ENCODE measurements at places on chromosomes 1 and 21.

DNA sequence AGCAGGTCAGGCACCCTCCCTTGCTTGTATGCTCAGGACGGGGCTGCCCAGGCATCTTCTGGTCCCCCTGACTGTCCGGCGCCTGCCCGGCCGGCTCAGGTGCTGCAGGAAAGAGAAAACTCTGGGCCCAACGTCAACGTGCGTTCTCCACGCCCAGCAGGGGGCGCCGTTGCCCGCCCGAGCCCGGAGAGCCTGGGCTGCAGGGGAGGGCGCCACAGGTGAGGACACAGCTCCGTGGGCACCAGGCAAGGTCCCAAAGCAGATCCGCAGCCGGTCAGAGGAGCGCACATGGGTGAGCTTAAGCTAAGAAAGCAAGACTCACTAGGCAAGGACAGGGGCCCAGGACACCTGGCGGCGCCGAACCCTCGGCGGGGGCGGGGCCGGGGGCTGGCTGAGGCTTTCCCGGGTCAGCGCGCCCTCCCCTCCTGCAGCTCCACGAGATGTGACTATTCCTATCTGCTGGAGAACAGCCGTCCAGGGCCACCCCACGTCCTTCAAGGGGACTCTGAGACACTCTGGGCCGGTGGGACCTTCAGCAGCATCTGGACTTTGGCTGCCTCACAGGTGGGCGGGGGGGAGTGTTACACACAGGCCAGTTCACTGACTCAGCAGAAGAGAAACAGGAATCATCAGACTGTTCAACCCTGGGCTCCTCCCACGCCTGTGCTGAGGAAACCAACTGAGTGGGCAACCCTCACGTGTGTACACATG lies 29.3 kb downstream of the KRTAP10-1 start:
- DNase-seq = peak; percentile 78

DNA sequence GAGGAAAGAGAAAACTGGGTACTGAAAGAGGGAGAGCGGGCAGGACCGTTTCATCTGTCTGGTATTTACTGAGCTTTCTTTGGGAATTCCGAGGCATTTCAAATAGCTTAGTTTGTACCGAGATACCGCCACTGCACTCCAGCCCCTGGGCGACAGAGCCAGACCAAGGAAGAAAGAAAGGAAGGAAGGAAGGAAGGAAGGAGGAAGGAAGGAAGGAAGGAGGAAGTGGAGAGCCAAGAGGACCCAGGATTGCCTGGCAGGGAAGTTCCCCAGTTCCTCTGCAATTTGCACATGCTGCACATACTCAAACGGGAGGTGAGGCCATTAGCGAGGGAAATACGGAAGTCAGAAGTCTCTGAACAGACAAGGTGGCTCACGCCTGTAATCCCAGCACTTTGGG lies 961 bp upstream of the FUCA1 start:
- no peak for DNase-seq

- DNase-seq = no peak
Observed at GRCh38 chr1:233393926-233394680, 66.6 kb downstream of the MAP3K21 start.

GRCh38 chr1:51524817-51525216 lies 5.8 kb upstream of the EPS15 start:
- DNase-seq = no peak

- DNase-seq = no peak
Observed at GRCh38 chr1:199639453-199639852, 388.1 kb upstream of the NR5A2 start.

All from CD4-positive, alpha-beta T cell treated with Interleukin-2 at 100 ng/mL for 4 hours (primary cell).